ENCODE measurements at places on chromosomes 11 and 22.

GRCh38 chr11:123645286-123645975 is 9.0 kb downstream of the SCN3B start:
- DNase-seq, result no peak

DNA sequence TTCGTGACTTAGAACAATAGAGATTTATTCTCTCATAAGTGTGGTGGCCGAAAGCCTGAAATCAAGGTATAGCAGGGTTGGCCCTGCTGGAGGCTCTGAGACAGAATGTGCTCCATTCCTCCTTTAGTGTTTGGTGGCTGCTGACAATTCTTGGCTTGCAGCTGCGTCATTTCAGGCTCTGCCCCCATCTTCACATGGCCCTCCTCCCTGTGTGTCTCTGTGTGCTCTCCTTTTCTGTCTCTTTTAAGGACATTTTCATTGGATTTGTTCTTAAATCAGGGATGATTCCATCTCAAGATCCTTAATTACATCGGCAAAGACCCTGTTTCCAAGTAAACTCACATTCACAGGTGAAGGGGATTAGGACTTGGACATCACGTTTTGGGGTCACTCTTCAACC is 10.2 kb upstream of the APOL6 start:
- no peak for DNase-seq

GRCh38 chr11:74322667-74323066 is 11.2 kb upstream of the P4HA3 start:
- DNase-seq, result no peak

DNA sequence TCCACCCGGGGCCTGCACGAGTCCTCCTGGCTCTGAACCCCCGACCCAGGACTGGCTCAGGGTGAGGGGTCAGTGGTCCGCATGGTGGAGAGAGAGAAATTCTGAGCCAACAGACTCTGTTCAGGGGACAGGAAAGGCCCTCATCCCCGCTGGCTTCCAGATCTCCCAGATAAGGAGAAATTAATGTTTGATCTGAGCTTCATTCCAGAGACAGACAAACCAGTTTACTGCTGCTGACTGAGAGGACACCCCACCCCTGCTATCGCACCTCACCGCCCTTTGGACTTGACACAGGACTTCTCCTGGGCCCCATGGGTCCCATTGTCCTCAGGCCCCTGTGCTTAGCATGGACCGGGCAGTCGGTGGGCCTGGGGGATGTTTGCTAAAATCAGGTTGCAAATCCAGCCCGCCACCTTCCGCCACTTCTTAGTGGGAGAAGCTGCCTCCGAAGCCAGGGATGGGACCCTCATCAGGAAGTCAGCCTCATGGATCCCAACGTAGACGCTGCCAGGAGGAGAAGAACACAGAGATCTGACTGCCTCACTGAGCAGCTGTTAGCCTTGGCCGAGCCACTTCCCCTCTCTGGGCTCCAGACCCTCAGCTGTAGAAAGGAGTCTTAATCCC is 11.2 kb upstream of the UPK3A start:
- no peak for DNase-seq

DNA sequence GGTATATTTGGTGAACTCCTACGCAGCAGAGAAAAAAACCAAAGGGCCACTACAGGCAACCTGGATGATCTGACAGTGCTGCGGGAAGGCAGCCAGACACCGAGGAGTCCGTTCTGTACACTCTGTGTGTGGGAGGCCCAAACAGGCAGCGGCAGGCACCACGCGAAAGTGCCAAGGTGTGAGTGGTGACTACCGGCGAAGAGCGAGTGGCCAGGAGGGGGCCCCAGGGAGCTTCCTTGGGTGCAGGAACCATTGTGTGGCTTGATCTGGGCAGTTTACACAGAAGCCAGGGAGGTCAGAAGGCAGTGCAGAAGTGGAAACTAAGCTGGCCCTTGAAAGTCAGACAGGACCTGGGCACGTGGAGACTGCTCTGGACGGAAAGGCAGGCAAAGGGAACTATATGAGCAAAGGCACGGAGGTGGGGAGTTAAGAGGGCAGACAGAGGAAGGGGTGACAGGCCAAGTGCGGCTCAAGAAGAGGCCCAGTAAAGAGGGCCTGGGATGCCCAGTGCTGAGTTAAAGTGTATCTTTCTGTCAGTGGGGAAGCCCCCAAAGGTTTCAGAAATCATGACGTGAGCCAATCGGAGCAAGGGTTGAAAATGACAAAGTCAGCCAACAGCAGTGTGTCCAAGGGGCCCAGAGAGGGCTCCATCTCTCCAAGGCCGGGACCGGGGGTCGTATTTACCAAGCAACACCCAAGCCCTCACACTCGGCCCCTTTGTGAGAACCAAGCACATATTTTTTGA is 10.6 kb downstream of the TMEM184B start:
- peak; percentile 52 for DNase-seq

DNA sequence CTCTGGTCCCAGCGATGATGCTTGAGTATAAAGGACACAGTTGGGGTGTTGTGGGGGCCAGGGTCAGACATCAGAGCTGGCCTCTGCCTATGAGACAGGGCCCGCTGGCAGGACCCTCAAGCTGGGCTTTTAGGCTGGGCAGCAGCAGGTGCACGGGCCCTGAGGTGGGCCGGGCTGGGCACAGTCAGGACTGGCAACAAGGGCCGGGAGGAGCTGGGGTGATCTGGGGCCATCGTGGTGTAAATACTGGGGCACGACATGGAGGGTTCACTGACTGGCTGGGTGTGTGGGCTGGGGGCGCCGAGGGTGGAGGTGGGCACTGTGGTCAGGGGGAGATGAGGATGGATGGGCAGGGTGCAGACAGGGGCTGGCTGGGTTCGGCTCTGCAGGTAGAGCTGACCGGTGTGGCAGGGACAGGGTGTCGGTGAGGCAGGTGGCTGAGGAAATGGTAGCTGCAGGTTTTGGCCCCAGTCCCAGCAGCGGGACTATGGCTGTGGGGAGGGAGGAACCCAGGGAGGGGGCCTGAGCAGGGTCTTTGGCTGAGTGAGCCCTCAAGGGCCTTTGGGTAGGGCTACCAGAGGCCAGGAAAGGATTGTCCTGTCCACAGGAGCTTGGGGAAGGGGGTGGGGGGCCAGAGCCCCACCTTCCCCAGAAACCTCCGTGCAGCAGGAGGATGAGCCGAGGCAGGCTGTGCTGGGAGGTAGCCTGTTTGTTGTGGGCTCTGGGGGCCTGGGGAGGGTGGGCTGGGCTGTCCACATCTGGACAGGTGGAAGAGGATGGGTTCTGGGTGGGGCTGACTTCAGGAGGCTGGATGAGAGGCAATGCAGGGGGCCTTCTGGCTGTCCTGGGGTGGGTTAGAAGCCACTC is 81.4 kb downstream of the KCNQ1 start:
- peak; percentile 0 for DNase-seq

- no peak for DNase-seq
Measured at GRCh38 chr11:33910958-33911339, 19.1 kb upstream of the LMO2 start.

GRCh38 chr11:57157624-57158023 is 24.1 kb upstream of the LRRC55 start:
- no peak for DNase-seq

- no peak for DNase-seq
Measured at GRCh38 chr11:105507496-105508254, 102.2 kb upstream of the GRIA4 start.

GRCh38 chr11:19459240-19459639 is 218.5 kb upstream of the E2F8 start:
- DNase-seq, result no peak

GRCh38 chr22:48893288-48894063 is 934.2 kb downstream of the BRD1 start:
- no peak for DNase-seq
